ENCODE measurements at places on chromosomes 2 and 18.
A peak's percentile ranks its signal among the peaks of the same experiment; 100 is the strongest.

DNA sequence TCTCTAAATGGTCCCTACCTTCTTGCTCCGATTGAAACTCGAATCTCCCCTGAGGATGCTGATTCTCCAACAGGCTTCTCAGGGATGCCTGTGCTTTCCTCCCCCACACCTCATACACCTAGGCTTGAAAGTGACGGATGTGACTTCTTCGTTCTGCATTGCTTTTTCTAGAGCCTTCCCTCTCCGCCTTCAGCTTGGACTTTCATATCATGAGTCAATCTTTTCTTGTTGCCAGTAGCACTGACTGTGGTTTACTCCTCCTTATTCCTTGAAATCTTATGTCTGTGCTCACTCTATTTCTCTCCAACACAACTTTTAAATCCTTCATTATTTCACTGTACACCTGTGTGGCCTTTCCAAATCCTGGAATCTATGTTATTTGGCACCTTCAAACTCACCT lies 451.4 kb downstream of the TMX3 start:
- DNase-seq: no peak

- DNase-seq: no peak
Observed at GRCh38 chr2:3265981-3266924, 111.4 kb downstream of the EIPR1 start.

DNA sequence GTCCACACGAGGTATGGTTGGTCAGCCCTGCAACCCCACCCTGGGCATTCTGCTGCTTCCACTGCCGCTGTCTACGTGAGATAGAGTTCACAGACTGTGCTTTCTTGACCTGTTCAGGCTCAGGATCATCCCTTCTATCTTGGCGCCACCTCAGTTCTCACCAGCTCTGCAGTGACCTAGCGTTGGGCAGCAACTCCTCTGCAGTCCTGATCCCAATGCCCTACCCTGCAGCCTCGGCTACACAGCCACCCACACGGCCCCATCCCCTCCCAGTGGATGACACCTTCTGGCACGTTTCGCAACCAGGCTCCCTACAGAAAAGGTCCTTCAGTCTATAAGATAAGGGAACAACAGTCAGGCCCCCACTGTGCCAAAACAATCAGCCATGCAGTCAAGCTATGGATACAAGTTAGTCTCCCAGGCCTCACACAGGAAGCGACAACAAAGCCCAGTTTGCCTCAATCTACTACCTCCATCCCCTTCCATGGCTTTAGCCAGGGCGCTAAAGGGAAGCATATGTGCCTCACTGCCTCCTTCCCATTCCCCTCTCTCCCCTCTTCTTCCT lies 317.9 kb upstream of the PKDCC start:
- DNase-seq: no peak

GRCh38 chr2:130382313-130382917 lies 26.6 kb downstream of the PTPN18 start:
- no peak for DNase-seq

GRCh38 chr2:113200736-113201490 lies 27.1 kb downstream of the PSD4 start:
- DNase-seq: no peak

DNA sequence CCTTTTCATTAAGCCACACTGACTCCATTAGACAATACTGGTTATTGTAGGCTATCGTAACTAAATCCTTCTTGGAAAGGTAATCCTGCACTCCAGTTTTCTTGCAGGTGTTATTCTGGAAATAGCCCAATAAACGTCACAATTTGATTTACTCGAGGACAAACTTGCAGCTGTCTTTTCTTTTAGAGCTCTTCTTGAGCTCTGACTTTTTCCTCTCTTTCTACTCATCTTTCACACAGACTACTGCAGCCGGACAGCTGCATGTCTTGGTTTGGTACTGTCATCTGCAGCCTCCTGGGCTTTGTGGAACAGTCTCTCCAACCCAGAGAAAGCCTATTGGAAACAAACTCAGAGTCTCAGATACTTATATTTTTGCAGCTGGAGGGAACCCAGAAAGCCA lies 23.0 kb upstream of the MSGN1 start:
- no peak for DNase-seq

DNA sequence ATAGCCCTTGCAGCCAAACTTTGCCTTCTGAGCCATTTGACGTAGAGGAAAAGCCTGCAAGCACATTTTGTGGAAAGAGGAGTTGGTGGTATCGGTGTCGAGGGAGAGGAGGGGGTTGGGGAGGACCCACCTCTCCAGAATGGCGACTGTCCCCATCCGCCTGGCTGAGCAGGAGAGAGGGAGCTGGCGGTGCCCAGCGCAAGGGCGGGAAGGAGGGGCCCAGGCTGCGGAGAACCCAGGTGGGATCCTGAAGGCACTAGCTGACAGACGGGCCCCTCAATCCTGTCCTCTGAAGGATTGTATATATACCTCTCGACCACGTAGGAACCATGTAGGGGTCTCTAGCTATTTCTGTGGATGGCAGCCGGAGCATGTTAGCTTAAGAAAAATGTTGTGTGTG lies 200.3 kb downstream of the LOXHD1 start:
- DNase-seq: no peak

DNA sequence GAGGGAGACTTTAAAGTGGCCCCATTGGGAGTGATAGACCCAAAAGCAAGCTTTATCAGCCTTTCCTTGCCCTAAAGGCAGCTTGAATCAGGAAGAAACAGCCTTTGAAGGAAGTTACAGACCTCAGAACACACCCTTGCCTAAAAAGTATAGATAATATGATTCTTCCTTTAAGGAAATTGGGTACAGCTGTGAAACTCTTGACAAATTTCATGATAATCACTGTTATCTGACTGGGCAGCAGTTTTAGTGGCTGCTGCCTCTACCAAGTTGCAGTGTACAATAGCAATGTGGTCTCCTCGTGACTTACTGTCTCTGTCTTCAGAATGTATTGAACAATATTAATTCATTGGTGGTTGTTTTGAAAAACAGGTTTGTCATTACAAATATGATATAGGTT lies 16.7 kb downstream of the HOXD1 start:
- DNase-seq: no peak

GRCh38 chr18:8991155-8991554 lies 111.3 kb upstream of the NDUFV2 start:
- DNase-seq: peak; percentile 91

DNA sequence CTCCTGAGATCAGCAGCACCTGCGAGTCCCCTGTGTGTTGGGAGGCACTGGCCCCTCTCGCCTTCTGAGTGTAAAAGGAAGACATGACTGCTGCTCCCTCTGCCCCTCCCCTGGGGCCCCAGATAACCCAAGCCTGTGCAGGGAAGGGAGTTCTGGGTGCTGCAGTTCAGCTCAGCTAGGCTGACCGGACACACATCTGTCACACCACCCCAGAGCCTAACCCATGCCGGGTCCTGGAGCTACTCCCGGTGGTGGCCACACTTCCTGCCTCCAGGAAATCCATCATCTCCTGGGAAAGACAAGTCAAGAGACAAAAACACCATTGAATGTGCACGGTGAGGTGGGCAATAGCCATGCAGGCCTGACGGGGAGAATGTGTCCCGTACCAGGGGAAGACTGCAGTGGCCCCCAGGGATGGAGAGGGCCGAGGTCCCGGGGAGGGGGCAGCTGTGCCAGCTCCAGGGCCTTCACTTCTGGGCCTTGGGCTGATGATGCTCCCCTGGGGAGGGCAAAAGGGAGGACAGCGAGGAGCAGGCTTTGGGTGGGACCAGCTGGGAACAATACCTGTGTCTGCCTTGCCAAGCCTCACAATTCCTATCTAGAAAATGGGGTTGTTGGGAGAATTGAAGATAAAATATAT lies 210.6 kb downstream of the TFCP2L1 start:
- DNase-seq: no peak

DNA sequence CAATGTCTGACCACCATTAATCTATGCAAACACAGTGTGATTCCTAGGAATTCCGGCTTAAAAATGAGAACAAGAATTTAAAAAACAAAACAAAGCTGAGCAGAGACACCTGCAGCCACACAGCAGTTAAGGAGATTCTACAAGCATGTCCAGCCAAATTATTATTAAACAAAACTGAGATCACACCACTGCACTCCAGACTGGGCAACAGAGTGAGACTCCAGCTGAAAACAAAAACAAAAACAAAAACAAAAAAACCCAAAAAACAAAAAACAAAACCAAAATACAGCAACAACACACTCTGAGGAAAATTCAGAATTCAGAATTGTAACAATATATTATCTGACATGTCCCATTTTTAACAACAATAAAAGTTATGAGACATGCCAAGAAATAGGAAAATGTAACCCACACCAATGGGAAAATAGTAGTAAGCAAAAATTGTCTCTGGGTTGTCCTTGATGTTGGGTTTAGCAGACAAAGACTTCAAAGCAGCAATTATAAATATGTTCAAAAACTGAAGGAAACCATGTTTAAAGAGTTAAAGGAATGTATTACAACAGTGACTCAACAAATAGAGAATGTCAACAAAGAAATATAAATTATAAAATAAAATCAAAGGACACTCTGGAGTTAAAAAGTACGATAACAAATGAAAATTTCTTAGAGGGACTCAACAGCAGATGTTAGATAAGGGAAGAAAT lies 19.7 kb downstream of the MYOM1 start:
- DNase-seq: no peak

DNA sequence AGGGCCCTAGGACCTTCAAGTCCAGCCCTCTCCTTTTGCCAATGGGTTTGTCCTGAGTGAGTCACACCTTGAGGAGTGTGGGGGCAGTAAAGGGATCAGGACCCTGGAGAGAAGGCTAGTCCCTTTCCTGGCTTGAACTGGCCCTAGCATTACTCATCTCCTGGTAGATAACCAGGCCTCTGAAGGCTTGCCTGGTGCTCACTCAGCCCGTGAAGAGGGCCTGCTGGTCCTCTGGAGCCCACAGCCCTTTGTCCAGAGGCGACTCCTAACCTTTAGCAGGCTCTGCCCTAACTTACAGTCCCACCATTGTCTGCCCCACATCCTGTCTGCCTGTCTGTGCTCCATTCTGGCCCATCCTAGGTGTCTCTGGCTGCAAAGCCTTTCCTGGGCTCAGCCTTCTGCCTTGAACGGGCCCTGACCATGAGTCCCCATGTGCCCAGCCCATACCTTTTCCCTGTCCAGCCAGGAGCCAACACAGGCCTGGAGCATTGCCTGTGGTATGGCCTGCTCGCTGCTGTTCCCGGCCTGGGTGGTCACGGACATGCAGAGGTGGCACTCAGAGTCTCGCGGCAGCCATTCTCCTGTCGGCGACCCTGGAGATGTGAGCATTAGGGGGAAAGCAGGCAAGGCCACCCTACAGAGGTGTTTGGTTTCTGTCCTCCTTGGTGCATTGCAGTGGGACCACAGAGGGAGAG lies 5.0 kb downstream of the SFTPB start:
- no peak for DNase-seq

DNA sequence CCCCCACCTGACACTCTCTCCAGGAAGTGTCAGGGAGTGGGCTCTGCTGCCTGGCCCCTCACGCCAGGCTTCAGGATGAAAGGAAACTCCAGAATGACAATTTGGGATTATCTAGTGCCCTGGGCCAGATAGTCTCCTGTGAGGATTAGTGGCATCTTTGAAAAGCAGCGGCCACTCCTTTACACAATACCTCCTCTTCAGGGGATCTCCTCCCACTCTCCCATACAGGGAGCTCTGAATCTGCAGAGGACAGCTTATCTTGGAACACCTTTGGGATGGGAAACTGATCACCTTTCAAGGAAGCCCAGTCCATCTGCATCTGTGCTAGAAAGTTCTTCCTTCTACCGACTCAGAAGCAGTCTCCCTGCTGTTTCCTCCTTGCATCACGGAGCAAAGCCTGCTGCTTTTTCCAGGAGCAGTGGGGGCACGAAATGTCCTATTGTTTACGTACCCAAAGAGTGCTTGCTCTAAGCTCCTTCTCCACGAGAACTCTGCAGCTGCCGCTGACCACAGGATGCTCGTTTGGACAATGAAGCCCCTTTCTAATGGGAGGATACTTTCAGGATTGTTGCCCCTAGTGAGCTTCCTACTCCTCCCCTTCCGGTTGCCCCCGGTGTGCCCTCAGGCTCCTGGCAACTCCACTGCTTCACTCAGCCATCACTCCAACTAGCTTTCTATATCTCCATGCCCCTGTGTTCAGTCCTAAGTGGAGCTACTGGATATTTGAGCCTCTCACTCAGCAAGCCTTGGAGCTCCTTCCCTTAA lies 31.5 kb downstream of the SIX3 start:
- no peak for DNase-seq

DNA sequence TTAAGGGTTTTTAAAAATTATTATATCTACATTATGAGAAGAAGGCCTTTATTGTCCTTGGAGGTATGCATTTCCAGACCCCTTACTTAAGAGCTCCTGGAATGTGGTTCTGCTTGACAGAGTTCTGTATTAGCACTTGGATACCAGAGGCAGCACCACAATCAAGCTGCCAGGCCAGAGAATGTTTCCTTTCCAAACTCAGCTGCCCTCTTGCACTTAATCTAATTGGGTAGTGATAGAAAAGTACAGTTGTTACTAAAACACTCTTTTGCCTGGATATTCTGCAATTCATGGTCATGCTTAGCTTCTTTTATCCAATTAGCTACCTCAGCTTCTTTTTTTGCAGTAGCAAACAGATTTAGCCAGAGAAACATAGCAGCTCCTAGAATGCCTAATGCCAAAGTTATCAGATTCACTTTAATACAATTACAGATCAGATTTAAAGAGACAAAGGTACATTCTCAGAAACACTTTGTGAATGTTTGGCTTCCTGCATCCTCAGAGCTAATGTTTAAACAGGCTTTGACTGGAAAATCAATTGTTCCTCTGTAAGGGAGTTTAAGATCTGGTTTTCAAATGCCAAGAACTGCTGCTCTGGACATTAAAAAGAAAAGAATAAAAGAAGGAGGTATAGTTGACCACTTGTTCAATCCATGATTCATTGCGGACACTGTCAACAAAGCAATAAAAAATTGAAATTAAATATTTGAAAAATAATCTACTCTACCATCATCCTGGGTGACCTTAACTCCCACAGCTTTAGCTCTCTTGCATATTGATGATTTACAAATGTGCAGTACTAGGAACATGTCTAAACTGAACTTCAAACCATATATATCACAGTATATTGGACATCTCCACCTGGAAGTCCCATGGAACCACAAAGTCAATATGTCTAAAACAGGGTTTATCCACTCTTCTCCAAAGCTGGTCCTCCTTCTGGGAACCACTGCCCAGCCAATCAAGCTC lies 12.8 kb downstream of the NOSTRIN start:
- DNase-seq: no peak

DNA sequence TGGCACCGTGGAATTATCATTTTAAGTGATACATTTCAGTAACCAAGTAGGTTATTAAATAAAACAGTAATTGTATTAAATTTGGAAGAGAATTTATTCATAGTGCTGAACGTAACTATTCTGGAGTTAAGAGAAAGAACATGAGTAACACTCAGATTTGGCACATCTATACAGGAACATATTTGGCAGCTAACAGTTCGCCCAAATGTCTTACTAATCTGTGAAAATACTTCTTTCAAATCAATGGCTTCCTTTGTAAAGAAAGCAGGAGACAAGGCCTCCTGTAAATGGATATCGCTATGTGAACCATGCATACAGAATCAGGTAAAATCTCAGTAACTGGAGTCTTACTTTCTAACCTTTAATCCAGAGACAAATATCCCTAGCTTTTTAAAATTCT lies 64.4 kb downstream of the ZNF516 start:
- DNase-seq: no peak

Measured in fibroblast of skin of left quadriceps (primary cell).